Activated gamma-delta T cell treated with Interleukin-2 at 50 U/mL for 16 hours (primary cell): ENCODE measurements at places on chromosomes 12 and 14.

- DNase-seq: no peak
Measured at GRCh38 chr12:49982246-49983087, 9.7 kb downstream of the AQP6 start.

- no peak for DNase-seq
Measured at GRCh38 chr12:6360578-6361490, 14.5 kb downstream of the SCNN1A start.

DNA sequence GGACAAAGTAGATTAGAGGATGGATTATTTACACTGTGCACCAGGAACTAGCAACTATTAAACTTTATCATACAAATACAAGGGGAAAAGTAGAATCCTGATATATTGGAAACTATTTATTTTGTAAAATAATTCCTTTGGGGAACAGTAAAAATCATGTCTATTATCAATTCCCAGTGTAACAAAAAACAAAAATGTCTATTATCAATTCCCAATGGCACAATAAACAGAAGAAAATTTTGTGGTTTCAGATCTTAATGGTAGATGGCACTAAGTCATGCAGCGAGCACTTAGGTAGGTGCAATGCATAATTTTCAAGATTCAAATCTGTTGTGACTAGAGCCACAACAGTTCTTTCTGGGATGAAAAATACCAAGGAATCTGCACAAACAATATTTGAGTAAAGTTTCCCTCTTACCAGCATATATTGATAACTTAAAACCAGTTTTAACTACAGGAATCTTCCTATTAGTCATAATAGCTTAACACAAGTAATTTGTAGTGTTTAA, 13.7 kb downstream of the CFL2 start:
- no peak for DNase-seq

DNA sequence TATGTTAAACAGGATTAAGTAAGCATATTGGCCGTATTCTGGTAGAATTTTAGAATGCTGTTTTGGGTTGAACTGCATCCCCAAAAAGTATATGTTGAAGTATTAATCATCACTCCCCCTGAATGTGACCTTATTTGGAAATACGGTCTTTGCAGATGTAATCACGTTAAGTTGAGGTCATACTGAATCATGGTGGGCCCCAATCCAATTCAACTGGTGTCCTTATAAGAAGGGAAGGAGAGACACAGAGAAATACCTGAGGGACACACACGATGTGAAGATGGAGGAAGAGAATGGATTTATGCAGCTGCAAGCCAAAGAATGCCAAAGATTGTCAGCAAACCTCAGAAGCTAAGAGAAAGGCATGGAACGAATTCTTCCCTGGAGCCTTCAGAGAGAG, 268.6 kb downstream of the ITPR2 start:
- no peak for DNase-seq

- DNase-seq: peak; percentile 86
Measured at GRCh38 chr12:124939421-124940142, 25.1 kb upstream of the UBC start.

DNA sequence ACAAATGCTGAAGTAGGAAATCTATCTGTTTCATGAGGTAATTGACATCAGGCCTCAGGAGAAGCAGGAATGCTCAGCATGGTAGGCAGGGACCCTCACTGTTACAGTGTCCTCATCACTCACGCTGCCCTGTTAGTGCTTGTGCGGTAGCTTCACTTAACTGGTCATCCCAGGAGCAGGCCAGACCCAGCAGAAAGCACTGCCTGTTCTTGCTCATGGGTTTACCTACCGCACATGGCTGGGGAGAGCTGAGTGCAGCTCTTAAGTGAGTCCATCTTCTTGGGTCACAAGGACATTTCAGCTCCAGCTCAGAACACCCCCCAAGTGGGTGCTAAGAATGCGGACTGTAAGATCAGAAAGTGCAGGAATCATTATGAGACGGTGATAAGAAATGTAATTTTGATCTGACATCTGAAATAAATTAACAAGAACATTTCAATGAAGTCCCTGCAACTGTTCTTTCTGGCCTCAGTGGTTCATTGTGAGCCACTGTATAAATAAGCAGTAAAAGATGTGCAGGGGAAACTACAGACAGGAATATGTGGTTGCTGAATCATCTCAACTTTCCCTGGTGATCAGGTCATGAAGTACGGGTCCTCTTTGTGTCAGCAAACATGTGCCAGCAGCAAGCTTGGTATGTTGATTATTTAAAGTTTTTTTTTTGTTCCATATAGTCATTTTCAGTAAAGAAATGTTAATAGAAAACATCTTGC, 757.7 kb upstream of the TMEM132C start:
- no peak for DNase-seq

DNA sequence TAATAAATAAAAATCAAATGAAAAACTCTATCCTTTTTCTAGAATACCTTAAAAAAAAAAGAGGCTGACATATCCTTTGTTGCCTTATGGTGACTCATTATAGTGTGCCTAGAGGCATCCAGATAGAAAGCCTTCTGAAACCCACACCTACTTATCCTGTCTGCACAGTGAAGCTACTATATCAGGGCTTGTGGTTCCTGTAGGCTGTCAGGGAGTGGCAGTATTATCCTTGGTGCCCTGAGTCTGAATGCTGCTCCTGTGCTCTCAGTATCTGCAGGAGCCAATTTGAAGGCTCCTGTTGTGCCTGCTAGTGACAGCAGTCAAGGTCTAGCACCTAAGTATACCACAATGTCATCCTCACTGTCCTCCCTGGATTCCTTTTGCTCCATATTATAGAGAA, 168.4 kb upstream of the AVPR1A start:
- DNase-seq: no peak

GRCh38 chr12:3263282-3263681, 186.1 kb downstream of the TSPAN9 start:
- no peak for DNase-seq

- DNase-seq: no peak
Measured at GRCh38 chr12:28750946-28751685, 398.0 kb upstream of the FAR2 start.

- DNase-seq: no peak
Measured at GRCh38 chr12:127263621-127264020, 1003.3 kb upstream of the TMEM132C start.

DNA sequence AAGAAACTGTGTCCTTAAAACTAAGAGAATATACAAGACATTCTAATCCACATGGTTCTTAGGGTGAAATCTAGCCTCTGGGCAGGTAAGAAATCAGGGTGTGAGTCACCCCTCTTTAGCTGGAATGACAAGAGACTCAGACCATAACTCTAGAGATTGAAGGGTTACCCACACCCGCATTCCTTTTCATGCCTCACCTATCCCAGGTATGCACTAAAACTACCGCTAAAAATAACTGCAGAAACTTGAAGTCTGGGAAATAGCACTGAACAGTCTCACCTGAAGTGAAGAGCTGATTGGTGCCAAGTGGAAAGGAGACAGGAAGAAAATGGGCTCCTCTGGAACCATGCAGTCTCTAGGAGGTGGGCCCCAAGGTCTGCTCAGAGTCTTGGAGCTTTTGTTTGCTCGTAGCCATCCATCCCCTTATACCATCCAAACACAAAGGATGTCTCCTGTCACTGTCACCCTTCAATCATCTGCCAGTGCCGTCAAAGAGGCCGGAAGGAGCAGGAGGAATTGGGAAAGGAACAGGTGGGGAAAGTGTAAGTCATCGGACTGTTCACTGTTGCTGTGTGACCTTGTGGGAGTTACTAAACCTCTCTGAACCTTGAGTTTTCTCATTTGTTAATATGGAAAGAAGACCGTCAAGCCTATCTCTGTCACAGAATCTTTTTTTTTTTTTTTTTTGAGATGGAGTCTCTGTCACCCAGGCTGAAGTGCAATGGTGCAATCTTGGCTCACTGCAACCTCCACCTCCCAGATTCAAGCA, 22.4 kb downstream of the DDX47 start:
- DNase-seq: no peak

DNA sequence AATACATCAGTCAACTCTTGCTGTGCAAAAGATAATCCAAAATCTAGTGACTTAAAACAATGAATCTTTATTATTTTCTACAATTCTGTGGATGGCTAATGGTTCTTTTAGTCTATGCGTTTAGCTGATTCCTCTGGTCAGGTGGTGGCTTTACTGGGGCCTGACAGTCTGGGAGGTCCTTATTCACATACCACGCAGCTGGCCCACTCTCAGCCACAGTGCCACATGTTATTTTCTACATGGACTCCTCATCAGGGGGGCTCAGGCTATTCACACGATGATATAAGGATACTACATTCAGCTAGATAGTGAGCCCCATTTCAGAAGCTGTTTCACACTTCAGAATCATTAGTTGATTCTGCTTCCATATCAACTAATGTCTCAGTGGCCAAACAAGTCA, 287.5 kb upstream of the MGAT4C start:
- no peak for DNase-seq

GRCh38 chr12:43349863-43350262, 202.1 kb downstream of the ADAMTS20 start:
- no peak for DNase-seq

DNA sequence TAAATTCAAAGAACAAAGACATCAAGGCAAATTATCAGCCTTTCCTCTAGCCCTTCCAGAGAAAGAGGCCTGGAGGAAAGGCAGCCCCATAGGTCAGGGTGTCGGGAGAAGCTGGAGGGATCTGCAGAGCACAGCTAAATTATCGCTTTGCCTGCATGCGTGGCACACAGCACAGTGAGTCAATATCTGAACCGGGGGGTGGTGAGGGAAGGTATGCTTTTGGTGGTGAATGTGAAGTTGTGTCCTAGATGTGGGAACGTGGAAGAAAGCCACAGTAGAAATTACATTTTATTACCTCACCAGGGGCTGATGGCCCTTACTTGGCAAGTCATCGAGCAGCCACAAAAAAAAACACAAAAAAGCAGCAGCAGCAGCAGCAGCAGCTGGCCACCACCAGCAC, 243.2 kb downstream of the EGLN3 start:
- DNase-seq: no peak

DNA sequence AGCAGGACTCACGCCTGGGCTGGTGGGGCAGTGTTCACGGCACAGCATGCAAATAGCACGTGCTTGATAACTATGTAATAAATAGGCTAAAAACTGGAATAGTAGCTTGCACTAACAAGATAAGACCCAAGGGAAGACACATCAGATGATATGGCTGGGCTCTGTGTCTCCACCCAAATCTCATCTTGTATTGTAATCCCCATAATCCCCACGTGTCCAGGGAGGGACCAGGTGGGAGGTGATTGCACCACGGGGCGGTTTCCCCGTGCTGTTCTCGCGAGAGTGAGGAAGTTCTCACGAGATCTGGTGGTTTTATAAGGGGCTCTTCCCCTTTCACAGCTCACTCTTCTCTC, 46.9 kb downstream of the RIMBP2 start:
- no peak for DNase-seq

DNA sequence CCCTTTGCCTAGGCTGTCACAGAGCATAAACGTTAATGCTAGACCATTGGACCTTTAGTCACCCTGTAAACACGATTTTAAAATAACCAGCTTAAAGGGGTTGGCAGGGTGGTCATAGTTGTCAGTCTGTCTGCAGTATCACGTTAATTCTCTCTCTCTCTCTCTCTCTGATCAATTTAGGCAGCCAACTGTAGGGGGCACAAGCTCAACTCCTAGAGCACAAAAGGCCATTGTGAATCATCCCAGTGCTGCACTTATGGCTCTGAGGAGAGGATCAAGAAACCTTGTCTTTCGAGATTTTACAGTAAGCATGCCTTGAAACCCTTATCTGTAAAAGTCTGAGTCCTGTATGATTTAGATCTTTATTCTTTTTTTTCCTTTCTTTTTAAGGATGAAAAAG, 97.1 kb downstream of the SCAF11 start:
- DNase-seq: no peak

DNA sequence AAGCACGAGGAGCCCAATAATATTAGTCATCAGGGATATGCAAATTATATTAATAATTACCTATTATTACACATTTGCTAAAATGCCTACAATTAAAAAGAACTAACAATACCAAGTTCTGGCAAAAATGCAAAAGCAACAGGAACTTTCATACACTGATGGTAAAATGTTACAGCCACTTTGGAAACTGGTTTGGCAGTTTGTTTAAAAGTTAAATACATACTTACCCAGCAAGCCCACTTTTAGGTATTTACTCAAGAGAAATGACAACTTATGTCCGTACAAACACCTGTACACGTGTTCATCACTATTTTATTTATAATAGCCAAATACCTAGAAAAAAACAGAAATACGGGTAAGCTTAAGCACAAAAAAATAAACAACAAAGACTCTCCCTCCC, 17.0 kb downstream of the WDR89 start:
- DNase-seq: no peak

DNA sequence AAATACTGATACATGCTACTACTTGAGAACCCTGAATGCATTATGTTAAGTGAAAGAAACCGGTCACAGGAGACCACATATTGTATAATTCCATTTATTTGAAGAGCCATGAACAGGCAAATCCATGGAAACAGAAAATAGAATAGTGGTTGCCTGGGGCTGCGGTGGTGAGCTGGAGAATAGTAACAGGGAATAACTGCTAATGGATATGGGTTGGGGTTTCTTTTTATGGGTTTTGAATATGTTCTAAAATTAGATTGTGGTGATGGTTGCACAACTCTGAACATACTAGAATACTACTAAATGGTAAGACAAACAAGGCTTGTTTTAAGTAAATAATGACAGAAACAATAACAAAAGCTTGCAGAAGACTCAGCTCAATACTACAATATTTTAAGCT, 293.0 kb downstream of the BTG1 start:
- no peak for DNase-seq

DNA sequence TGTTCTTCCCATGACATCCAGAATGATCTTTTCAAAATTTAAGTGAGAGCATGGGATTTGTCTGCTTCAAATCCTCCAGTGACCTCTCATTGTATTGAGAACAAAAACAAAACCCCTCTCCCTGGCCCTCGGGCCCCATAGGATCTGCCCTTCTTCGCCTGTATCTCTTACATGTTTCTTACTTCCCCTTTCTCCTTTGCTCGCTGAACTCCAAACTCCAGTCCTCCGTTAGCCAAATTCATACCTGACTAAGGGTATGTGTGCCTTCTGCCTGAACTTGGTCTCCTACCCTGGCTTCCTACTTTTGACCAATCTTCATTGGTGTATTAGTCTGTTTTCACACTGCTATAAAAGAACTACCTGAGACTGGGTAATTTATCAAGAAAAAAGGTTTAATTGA, 13.2 kb upstream of the TSPAN11 start:
- DNase-seq: no peak

DNA sequence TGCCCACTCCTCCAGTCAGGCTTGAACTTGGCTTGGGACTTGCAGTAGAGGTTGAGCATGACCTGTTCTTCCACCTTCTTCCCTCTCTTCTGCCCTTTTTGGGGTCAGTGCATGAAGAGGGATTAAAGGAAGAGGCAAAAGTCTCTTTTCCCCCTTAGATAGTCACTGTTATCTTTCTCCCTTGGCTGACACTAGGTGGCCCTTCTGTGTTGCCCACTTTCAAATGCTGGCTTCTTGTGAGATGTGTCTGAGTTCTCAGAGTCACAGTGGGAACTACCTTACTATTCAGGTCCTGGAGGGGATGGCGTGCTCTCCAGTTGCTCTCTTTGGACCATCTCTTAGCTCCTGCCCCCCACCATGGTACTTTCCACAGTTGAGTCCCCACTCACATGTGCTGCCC, 73.6 kb downstream of the GPR65 start:
- no peak for DNase-seq
